ENCODE measurements at places on chromosomes 4 and X. TPM values are rescaled to one million over a fixed set of nuclear protein-coding genes. Genes with fewer than 3 reads are reported as not detected.

- peaks cover 7% of the 10 kb centered on the region for H3K4me1 ChIP-seq
- no peak overlapping the region for H3K27ac ChIP-seq
- DNase-seq: no peak
- H3K27me3 ChIP-seq: no peaks in the 10 kb centered on the region
Measured at GRCh38 chr4:139873111-139873860, 207.7 kb downstream of the MGST2 start.

- H3K36me3 ChIP-seq: no peaks in the 10 kb centered on the region
- H3K27ac ChIP-seq: no peak overlapping the region
- DNase-seq: no peak
- no peak overlapping the region for H3K4me3 ChIP-seq
- H3K4me1 ChIP-seq: no peaks in the 10 kb centered on the region
Measured at GRCh38 chrX:1542994-1543725, 6.2 kb upstream of the P2RY8 start.

DNA sequence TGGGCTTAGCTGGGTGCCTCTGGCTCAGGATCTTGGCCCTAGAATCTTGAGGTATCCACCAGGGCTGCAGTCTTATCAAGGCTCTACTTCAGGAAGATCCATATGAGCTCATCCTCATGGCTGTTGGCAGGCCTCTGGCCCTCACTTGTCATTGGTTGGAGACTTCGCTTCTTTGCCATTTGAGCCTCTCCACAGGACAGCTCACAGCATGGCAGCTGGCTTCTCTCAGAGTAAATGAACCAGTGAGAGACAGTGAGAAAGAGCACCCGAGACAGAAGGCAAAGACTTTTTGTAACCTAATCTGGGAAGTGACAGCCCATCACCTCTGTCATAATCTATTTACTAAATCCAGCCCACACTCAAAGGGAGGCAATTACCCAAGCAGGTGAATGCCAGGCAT lies 236.8 kb downstream of the GPAT3 start:
- H3K4me3 ChIP-seq: no peak overlapping the region
- H3K36me3 ChIP-seq: no peaks in the 10 kb centered on the region
- H3K27me3 ChIP-seq: no peaks in the 10 kb centered on the region
- H3K4me1 ChIP-seq: no peaks in the 10 kb centered on the region
- H3K27ac ChIP-seq: no peak overlapping the region

Gene ENPEP
- total RNA-seq: 4.5 TPM

Gene MAD2L1
- 2.1 TPM for total RNA-seq

DNA sequence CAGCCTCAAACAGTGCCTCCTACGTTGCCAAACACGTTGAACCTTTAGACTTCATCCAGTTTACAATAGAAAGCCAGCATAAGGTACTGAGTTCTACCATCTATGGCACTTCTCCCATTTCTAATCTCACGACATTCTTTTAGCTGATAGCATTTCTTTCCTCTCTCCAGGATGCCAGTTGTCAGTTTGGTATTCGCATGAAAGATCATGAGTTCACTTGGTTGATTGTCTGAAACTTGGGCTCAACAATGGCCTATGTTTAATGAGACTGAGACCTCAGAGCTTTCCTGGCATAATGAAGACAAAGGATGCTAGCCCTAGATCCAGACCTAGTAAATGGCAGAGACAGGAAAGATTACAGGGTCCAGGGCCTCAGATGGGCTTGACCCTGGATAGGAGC lies 69.2 kb upstream of the SPRY1 start:
- DNase-seq: no peak
- no peaks in the 10 kb centered on the region for H3K27me3 ChIP-seq
- H3K4me3 ChIP-seq: no peak overlapping the region
- no peaks in the 10 kb centered on the region for H3K36me3 ChIP-seq

DNA sequence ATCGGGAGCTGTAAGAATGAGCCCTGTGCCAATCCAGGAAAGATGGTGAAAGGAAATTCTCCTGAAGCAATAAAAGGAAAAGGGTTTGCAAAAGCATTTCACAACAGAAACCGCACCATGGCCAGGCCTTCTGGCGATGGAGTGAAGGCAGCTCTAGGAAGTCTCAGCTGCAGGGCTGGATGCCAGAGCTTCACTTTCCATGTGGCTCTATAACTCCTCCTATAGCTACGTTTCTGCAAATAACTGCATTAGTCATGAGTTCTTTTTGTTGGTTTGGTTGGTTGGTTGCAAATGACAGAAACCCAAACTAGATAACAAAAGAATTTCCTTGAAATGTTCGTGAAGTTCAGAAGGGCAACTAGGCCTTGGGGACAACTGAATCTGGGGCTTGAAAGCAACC lies 84.6 kb downstream of the RELL1 start:
- no peaks in the 10 kb centered on the region for H3K27me3 ChIP-seq
- H3K4me1 ChIP-seq: peaks cover 5% of the 10 kb centered on the region
- no peak for DNase-seq
- no peak overlapping the region for H3K27ac ChIP-seq

Gene CXXC4
- total RNA-seq: 2.7 TPM

DNA sequence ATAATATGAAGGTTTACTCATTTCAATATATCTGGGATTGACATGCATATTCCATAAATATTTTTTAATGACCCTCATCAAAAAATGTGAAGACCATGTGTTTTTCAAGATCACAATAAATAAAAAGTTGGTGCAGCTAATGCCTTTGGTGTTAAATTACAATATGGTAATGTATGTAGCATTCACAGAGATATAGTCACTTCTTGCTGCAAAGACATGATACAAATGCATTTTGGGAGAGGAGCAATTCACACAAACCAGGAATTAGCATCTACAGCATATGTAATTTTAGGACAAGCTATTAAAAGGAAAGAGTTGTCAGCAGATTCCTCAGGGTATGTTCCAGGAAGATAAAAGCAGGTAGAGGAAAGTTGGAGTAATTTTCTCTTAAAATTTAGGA lies 734.5 kb upstream of the HTR2C start:
- H3K4me1 ChIP-seq: no peaks in the 10 kb centered on the region
- DNase-seq: no peak
- H3K27me3 ChIP-seq: no peaks in the 10 kb centered on the region
- H3K36me3 ChIP-seq: no peaks in the 10 kb centered on the region

- H3K27me3 ChIP-seq: no peaks in the 10 kb centered on the region
- no peaks in the 10 kb centered on the region for H3K36me3 ChIP-seq
Measured at GRCh38 chrX:131837325-131837724, 185.8 kb upstream of the STK26 start.

DNA sequence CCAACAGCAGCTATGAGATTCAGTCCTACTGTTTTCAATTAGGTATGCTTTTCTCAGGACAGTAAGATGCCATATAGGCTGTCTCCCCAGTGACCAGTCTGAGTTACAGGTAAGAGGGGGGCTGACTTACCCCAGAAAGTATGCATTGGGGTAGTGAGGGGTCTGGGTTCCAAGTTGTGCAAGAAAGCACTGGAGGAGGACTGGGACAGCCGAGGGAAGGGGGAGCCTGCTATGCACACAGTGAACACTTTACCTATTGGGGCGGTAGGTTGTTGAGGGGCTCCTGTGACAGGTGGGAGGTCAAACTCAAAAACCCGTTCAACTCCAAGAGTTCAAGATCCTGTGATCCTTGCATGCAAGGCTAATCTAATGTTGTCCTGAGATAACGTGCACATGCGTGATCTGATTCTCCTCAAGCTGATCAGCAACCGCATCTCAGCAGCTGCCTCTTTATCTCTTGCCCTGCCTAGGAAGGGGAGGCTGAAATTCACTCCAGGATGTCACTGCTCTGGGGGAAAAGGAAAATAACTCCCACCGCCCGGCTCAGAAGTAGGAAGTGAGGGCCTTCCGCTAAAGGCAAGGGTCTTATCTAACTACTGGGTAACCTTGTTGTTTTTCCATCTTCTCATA lies 108.8 kb upstream of the KIT start:
- no peaks in the 10 kb centered on the region for H3K36me3 ChIP-seq
- no peak overlapping the region for H3K27ac ChIP-seq
- DNase-seq: no peak
- H3K27me3 ChIP-seq: no peaks in the 10 kb centered on the region
- no peaks in the 10 kb centered on the region for H3K4me1 ChIP-seq

- no peak overlapping the region for H3K4me3 ChIP-seq
- no peaks in the 10 kb centered on the region for H3K36me3 ChIP-seq
- peaks cover 5% of the 10 kb centered on the region for H3K4me1 ChIP-seq
Measured at GRCh38 chrX:41689711-41690110, 938 bp downstream of the GPR34 start.

GRCh38 chr4:119788349-119789266 lies 160.0 kb upstream of the PDE5A start:
- no peaks in the 10 kb centered on the region for H3K27me3 ChIP-seq
- no peaks in the 10 kb centered on the region for H3K4me1 ChIP-seq
- no peaks in the 10 kb centered on the region for H3K36me3 ChIP-seq
- H3K4me3 ChIP-seq: no peak overlapping the region
- no peak overlapping the region for H3K27ac ChIP-seq

DNA sequence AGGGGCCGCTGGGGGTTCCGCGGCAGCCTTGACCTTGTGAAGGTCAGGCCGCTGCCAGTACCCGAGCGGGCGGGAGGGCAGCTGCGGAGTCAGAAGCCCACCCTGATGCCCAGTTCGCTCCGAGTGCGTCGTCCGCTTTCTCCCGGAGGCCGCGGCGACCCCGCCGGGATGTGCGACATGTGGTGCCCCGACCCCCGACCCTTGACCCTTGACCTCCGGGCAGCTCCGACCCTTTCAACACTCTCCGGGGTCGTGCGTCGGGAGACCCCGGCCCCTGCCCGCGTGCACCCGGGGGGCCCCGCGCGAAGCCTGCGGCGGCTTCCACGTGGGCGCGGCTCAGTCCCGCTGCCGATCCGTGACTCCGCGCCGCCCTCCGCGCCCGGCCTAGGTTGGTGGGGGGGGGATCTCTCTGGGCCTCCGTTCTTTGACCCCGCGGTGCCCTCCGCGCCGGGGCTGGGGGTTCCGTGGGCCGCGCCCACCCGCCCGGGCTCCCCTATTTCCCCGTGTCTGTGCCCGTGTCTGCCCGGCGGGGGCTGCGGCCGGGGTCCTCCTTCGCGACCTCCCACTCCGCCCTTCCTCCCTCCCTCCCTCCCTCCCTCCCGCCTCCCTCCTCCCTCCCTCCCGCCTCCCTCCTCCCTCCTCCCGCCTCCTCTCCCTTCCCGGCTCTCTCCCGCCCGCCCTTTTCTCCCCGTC lies 609 bp upstream of the SLC25A6 start:
- peak overlapping the region; percentile 99 for H3K27ac ChIP-seq
- H3K27me3 ChIP-seq: no peaks in the 10 kb centered on the region
- no peak for DNase-seq
- peaks cover 61% of the 10 kb centered on the region for H3K4me1 ChIP-seq
- H3K4me3 ChIP-seq: peak overlapping the region; percentile 100

Gene FGF5
- total RNA-seq: 1.3 TPM

Gene SASH3
- total RNA-seq: 8.3 TPM

Gene VSIG4
- 105 TPM for total RNA-seq

- no peaks in the 10 kb centered on the region for H3K4me1 ChIP-seq
- DNase-seq: no peak
- H3K27me3 ChIP-seq: no peaks in the 10 kb centered on the region
- no peaks in the 10 kb centered on the region for H3K36me3 ChIP-seq
- no peak overlapping the region for H3K4me3 ChIP-seq
Measured at GRCh38 chr4:136526517-136526916, 1005.8 kb downstream of the PCDH18 start.

Gene TMEM47
- 124 TPM for total RNA-seq

DNA sequence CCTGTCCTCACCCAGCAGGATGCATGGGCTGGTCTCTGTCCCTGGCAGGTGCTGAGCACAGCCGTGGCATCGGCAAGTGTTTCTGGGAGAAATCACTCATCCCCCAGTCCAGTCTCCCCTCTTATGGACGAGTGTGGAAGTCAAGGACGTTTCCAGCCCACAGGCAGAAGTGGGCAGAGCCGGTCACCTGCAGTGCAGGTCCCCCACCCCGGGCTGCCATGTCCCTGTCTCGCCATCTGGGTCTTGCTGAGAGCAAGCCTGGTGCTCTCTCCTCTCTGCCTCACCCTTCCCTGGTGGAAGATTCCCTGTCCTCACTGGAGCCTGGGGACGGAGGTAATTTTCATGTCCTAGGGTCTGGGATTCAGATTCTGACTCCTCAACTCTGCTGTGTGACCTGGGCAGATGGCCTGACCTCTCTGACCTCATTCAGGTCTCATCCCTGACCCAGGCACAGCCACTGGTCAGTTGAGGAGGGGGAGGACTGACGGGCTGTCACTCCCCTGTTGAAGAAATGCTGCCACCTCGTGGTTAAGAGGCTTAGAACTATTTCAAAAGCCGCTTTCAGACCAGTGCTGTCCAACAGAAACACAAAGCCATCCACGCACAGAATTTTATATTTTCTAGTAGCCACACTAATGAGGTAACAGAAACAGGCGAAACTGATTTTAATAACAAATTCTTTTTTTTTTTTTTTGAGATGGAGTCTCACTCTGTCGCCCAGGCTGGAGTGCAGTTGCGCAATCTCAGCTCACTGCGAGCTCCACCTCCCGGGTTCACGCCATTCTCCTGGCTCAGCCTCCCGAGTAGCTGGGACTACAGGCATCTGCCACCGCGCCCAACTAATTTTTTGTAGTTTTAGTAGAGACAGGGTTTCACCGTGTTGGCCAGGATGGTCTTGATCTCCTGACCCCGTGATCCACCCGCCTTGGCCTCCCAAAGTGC lies 1.8 kb downstream of the CPZ start:
- H3K36me3 ChIP-seq: no peaks in the 10 kb centered on the region
- H3K4me1 ChIP-seq: peaks cover 22% of the 10 kb centered on the region
- no peak for DNase-seq
- H3K27ac ChIP-seq: no peak overlapping the region

DNA sequence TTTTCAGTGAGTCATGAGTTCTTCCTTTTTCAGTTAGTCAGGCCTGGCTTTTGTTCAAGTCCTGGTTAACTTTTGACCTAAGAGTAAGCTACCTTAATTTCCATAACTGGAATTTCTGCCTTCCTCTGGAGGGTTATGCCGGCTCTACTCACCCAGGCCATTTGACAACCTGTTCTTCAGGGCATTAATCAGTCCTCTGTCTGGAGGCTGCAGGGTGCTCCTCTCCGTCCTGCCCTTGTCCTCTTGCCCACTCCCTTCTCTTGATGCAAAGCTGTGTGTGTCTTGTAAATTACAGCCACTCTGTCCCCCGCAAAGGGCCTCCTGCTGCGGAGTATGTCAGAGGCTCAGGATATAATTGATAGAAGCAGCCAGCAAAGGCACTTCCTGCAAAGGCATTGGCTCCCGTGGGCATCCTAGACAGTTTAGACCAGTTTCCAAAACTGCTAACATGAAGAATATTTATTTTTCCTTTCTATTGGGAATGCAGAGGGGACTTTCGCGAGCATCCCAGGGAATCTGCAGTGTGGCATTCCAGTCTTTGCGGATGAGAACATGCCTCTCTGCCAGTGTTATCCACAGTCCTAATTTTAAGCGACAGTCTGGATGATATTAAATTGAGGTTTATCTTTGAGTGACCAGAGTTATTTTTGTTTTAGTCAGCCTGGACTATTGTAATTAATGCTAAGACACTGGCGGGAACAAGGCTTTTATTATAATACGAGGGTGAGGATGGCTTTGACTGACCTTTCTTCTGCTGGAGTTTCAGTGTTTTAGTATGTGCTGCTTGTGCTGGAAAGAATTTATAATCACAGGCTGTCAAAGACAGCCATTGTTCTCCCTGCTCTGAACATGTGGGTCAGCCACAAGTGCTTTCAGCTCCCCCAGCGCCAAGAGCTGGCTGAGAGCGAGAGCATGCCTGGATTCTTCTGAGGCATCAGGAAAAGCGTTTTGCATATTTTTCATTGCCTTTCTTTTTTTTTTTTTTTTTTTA lies 74.2 kb downstream of the LIMCH1 start:
- peak overlapping the region; percentile 71 for H3K27ac ChIP-seq
- H3K4me3 ChIP-seq: peak overlapping the region; percentile 37
- H3K36me3 ChIP-seq: no peaks in the 10 kb centered on the region
- no peaks in the 10 kb centered on the region for H3K27me3 ChIP-seq
- H3K4me1 ChIP-seq: peaks cover 28% of the 10 kb centered on the region

Gene GYG2
- total RNA-seq: 18.1 TPM

Gene DGKK
- total RNA-seq: not detected
